NCI-H146 (cell line): ENCODE measurements at places on chromosomes 5 and 9.

DNA sequence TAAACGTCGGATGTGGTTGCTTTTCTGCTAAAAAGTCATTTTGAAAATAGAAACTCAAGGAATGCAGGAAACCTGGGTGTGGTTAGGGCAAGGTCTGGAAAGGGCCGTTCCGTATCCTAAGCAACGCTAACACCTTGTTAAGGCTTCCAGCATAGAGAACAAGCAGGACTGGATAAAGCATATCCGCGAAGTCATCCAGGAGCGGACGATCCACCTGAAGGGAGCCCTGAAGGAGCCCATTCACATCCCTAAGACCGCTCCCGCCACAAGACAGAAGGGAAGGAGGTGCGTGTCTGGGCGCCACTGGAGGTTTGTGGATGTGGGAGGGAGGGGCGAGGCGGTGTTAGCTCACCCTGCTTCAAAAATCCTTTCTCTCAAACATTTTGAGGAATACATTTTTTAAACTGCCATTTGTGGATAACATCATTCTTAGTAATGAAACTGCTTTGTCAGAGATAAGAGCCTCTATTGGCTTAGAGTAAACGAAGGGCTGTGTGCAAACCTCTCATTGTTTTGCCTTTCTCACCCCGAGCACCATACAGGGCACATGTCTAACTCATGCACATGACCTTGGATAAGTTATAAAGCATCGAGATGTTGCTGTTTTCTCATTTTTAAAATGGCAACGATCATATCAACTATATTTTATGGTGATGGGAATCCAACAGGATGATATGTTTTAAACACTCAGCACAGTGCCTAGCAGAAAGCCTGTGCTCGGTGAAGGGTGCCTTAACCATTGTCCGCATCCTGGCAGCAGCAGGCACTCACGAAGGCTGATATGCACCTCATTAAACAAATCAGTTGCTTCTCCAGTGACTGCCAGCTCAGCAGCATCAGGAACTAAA lies 175.7 kb upstream of the OTULINL start:
- no peak for DNase-seq

DNA sequence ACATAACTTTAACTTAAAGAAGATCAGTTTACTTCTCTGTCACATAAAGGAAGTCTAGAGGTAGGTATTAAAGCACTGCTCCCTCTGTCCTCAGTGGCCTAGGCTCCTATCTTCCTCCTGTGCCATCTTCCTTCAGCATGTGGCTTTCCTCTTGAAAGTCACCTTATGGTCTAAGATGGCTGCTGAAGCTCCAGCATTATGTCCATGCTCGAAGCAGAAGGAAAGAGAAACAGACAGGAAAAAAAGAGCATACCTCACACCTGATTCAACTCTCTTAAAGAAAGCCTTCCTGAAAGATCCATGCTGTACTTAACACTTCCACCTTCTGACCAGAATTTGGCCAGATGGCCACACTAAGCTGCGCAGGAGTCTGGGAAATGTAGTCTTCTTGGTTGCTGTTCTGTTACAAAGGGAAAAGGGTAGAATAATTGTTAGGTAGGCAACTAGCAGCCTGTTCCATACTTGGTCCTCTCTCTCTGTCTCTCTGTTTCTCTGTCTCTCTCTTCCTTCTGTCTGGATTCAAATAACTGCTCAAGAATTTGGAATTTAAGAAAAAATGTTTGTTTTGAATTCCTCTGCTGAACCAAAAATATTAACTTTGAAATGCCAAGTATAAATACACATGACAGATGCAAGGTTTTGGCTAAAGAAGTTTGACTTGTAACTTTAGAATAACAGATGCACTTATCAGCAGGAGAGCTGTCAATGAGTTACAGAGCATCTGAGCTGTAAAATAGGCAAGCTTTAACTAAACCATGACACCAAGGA lies 16.0 kb downstream of the TMEM174 start:
- no peak for DNase-seq

DNA sequence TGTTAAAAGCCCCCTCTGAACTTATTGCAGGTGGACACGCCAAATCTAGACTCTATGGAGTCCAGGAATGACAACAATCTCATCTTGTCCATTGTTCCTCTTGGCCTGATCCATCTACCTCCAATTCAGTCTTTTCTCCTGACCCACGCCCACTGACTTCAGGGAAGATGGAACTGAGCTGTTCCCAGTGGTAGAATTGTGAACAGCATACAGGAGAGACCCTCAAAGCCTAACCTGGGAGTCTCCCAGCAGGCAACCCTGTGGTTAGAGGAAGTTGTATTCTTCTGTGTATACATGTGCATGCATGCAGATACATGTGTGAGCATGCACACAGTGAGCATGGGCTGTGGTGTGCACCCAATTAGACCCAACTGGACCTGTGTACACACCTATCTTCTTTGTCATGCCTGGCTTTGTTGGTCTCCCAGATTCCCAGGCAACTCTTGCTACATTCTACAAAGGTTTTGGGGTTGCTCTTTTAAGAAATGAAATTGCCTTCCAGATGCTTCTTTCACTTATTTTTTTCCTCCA lies 286.0 kb downstream of the ZSWIM6 start:
- peak; percentile 44 for DNase-seq

- DNase-seq: no peak
Observed at GRCh38 chr5:80117446-80117845, 82.3 kb downstream of the THBS4 start.

DNA sequence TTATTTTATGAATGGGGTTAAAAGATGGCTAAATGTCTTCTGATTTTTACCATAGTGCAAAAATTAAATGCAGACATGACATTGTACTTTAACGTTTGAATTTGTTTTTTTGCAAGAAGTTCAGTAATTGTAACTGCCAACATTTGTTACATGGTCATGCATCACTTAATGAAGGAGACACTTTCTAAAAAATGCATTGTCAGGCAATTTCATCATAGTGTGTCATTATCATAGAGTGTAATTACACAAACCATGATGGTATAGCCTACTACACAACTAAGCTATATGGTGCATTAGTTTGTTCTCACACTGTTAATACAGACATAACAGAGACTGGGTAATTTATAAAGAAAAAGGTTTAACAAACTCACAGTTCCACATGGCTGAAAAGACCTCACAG lies 50.0 kb upstream of the NAA35 start:
- no peak for DNase-seq

GRCh38 chr9:137975527-137975913 lies 97.9 kb downstream of the CACNA1B start:
- DNase-seq: no peak

GRCh38 chr5:59838989-59839388 lies 54.5 kb downstream of the PDE4D start:
- DNase-seq: no peak

DNA sequence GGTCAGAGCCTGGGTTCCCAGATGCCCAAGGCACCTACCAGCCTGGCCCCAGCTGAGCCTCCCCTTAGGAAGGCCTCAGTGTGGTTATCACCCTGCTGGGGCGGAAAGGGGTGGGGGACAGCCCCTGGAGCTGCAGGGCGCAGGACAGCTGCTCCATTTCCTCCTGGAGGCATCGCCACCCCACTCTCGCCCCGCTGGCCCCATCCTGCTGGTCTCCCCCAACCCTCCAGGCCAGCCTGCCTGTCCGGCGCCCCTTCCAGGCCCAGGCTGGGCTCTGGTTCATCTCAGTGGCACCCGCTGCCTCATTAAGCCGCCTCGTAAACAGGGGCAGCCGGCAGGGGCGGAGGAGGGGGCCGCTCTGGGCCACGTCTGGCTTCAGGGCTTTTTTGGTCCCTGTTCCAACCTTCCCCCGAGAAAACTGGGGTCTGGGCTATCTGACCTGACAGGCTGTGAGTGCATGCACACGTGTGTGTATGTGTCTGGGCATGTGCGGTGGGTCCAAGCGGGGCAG lies 30.8 kb upstream of the ENHO start:
- DNase-seq: no peak

DNA sequence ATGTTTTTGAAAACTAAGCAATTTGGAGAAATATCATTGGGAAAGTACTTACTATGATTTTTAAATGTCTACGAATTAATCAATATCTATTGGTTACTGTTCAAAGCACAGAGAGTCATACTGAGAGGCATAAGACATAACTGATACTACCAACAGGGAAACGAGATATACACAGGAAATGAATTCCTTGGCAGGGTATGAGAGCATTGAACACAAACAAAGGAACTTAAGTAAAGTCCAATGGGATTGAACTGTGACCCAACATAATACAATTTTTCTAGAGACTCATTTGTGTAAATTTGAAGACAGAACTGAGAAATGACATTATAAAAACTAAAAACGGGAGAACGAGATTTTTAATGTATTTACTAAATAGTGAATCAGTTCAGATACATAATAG lies 1.3 kb upstream of the ITGA1 start:
- no peak for DNase-seq

GRCh38 chr9:109052416-109052815 lies 39.1 kb upstream of the CTNNAL1 start:
- no peak for DNase-seq

GRCh38 chr9:69971643-69972449 lies 71.8 kb upstream of the MAMDC2 start:
- DNase-seq: peak; percentile 45

DNA sequence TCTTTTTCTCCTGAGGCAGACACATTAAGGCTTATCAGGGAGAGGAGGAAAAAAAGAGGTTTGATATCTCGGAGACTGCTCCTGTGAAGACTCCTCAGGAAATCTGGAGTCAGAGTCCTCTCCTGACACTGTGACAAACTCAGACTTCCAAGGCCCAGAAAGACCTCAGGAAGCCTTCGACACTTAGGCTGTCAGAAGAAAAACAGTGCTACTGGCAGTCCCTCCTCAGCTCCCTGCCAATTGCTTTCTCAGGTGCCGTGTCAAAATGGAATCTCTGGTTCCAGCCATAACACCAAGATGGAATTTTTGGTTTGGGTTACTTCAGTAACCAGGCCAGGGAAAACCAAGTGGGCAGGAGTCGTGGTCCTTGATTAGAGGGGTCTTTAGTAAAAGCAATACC lies 4.1 kb downstream of the STK10 start:
- no peak for DNase-seq

DNA sequence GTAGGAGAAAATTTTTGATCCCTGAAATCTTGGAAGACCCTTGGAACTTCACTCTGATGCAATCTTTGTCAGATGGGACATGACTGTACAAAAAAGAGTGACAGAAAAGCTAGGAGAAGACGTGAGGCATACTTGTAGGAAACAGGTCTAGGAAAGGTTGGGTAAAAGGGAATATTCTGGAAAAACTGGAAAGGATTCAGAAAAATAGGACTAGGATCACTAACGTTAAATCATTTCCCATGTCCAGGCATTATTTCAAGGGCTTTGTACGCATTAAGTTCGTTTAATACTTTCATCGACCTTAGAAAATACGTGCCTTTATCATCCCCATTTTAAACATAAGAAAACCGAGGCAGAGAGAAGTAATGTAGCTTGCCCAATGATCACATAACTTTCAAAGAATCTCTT lies 2.9 kb downstream of the ALDH1A1 start:
- no peak for DNase-seq

DNA sequence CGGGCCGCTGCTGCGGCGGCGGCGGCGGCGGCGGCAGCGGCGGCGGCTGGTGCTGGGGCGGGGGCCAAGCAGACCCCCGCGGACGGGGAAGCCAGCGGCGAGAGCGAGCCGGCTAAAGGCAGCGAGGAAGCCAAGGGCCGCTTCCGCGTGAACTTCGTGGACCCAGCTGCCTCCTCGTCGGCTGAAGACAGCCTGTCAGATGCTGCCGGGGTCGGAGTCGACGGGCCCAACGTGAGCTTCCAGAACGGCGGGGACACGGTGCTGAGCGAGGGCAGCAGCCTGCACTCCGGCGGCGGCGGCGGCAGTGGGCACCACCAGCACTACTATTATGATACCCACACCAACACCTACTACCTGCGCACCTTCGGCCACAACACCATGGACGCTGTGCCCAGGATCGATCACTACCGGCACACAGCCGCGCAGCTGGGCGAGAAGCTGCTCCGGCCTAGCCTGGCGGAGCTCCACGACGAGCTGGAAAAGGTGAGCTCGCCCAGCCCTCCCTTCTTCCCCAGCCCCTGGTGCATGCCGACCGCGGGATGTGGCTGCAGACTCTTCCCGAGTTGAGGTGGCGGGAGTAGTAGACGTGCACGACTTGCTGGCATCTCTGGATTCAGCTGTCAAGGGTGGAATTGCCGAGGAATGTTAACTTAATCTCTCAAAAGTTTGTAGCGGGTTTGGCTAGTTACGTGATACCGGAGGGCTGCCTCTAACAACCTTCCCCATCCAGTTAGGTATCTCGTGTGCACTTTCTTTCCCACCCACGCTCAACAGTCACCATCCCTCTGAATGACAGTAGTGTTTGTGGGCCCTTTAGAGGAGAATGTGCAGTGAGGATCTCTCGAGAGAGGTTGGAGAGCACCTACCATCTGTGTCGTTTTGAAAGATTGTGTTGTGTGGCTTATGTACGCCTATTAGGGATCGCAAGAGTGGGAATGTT lies 932 bp downstream of the SLC12A2 start:
- peak; percentile 44 for DNase-seq

DNA sequence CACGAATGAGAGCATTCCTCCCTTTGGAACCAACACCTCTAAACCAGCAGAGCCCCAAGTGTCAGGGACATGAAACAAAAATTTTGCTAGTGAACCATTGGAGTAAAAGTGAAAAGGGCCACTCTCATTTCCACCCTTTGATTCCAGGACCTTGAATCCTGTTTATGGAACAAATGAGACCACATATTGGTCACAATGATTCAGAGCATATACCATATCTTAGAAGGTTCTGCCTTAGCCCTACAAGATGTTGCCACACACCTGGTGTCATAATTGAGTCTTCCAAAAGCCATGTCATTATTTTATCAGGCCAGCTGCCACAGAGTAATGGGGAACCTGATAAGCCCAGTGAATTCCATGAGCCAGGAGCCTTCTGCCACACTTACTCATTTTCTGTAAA lies 66.3 kb upstream of the ZBTB43 start:
- no peak for DNase-seq

GRCh38 chr9:112162621-112163413 lies 12.3 kb downstream of the SUSD1 start:
- DNase-seq: no peak

- no peak for DNase-seq
Observed at GRCh38 chr5:73115399-73116051, 4.8 kb upstream of the TMEM171 start.

DNA sequence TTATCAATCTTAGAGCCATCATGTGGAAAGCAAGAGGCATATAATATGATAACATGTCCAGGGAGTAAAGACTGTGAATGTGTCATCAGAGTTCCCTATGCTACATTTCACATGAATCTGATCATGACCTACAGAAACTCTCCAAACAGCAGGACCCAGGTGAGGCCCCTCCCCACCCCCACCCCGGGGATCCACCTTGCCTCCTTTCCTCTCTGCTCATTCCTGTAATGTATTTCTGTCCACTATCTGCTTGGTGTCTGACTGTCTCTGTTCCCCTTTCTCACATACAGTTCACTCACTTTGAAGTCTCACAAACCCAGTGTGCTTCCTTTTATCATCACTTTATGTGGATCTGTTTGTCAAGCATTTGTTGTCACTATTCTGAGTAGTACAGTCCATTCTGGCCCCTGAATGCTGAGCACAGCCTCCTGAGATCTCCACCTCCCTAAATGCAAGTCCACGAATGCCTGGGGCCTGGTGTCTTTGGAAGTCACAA lies 76.4 kb upstream of the SMARCA2 start:
- no peak for DNase-seq
